ENCODE measurements at places on chromosomes 7 and 10.
A peak's percentile ranks its signal among the peaks of the same experiment; 100 is the strongest.

- DNase-seq = no peak
Observed at GRCh38 chr7:146894927-146895326, 778.3 kb downstream of the CNTNAP2 start.

DNA sequence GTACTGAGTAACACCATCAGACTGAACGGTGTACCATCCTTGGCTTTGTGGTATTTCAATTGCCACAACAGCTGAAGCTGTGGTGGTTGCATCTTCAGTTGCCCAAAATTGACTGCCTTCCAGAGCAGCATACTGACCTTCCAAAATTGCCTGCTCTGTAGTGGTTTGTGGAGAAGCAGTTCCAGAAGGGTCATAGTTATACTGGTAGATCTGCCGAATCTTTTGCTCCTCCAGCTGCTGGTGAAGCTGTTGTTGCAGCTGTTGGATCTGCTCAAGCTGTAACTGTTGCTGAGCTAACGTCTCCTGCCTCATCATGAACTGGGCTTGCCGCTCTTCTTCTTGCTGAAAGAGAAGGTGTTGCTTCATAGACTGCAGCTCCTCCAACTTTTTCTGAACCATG lies 212.2 kb downstream of the PCLO start:
- no peak for DNase-seq

DNA sequence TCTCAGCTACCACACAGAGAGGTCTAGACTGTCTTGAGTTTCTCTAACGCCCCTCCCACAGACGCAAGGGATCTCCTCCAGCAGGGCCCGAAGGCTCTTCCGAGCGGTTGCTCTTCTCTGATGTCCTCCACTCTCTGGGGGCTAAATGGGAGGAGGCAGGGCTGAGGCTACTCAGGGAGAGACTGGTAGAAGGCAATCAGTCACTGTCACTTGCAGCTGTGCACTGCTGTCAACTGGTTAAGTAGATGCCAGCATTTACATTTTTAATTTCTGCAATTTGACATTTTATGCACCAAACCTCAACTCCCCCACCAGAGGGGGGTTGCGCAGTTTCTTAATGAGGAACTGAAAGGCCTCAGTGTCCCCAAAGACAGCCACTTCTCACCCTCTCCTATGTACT lies 442.8 kb downstream of the PLXNA4 start:
- DNase-seq = no peak

GRCh38 chr7:951881-952547 lies 2.5 kb downstream of the ADAP1 start:
- DNase-seq = no peak

DNA sequence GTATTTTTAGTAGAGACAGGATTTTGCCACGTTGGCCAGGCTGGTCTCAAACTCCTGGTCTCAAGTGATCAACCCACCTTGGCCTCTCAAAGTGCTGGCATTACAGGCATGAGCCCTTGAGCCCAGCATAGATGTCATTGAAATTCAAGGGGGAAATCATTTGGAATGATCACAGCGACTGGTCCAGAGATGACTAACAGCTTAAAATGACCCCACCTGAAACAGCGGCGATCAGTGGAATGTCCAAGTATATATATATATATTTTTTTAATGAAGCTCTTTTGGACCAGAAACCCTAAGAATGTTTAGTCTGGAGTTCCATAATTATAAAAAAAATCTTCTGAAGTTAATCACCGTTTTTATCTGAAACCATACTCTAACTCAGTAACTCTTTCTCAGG lies 12.5 kb upstream of the AKR1E2 start:
- no peak for DNase-seq

DNA sequence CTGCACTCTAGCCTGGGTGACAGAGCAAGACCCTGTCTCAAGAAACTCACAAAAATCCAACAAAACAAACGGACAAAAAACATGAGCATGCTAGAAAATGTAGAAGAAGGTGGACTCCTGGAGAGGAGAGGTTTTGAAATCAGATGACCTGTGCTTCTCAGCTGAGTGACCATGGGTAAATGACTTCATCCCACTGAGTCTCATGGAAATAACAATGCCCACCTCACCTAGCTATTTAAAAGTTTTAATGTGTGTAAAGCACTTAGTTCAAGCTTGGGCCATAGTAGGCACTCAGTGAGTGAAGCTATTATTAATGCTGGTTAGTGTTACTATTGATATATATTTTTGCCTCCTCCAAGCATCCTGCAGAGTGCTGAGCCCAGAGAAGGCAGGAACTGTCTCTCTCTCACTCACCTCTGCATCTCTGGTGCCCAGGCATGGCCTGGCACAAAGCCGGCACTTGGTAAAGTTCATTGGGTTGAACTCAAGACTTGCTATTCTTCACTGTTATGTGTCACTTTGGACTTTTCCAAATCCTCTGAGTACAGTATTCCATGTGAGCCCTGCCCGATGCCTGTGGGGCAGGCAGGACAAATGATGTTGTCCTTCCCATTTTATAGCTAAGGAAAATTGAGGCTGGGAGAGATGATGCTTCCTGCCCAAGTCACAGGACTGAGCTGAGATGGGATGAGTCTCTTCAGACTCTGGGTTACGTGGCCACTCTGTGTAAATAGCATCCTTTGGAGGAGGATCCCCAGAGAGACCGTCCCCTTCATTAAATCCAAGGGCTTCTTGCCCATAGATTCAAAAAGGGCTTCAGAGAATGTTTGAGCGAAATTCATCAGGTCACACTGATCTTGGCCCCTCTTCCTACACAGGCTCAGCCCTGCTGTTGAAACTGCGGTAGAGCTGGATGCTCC lies 81.4 kb upstream of the EMX2 start:
- DNase-seq = no peak

DNA sequence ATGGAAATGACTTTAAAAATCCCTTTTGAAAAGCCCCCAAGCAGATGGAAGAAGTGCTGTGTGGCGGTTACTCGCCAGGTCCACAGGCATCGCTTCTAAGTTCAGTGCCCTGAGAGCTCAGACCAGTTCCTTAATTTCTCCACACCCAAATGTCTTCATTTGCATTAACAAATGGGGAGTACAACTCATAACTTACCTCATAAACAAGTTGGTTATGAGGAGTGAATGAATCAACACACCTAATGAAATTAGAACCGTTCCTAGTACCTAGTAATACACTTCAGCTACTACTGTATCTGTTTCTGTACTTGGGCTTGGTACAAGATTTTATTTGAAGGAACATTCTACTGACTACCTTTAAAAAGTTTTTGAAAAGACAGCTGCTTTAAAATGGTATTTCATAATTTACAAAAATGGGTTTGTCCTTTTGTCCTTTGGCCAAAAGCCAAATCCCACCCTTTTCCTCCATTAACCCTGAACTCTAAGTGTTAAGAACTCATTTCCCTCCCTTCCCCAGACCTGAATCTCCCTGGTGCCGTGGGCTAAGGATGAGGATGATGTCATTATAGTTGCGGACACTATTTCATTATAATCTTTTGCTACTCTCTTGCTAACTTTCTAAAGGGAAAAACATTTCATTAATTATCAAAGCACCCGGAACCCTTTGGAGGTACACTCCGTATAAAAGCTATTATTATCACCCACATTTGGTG lies 221.5 kb upstream of the CELF2 start:
- DNase-seq = no peak

DNA sequence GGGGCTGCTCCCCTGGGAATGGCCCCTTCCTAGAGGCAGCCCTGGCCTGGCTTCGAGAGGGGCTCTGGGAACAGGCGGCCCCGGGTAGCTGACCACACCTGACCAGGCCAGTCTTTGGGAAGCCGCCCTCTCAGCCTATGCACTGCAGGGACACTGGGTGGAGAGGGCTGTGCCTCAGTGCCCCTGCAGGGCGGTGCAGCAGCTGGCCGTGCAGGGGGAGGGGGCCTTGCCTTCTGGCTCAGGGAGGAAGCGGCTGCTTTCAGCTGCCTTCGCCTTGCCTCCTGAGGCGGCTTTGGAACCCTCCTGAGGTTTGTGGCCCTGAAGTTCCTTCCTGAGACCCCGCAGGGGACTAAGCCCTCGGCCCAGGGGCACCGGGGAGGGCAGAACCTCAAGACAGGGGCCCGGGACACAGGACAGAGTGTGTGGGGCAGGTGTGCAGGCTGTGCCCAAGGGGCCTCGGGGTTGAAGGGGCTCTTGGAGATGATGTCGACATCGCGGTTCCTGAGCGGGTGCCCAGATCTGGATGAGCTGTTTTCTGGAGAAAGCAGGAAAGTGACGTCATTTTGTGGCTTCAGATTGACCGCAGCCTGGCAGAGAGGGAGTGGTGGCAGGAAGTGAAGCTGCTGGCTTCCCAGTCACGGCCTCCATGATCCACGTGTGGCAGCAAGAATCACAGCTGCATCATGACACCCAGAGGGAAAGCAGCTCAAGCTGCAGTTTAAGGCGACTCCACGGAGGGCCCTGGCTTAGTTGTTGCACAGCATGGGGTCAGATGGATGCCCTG lies 17.7 kb downstream of the ADAM8 start:
- DNase-seq = peak; percentile 47

- DNase-seq = peak; percentile 5
Observed at GRCh38 chr7:24290004-24290641, 6.1 kb downstream of the NPY start.

DNA sequence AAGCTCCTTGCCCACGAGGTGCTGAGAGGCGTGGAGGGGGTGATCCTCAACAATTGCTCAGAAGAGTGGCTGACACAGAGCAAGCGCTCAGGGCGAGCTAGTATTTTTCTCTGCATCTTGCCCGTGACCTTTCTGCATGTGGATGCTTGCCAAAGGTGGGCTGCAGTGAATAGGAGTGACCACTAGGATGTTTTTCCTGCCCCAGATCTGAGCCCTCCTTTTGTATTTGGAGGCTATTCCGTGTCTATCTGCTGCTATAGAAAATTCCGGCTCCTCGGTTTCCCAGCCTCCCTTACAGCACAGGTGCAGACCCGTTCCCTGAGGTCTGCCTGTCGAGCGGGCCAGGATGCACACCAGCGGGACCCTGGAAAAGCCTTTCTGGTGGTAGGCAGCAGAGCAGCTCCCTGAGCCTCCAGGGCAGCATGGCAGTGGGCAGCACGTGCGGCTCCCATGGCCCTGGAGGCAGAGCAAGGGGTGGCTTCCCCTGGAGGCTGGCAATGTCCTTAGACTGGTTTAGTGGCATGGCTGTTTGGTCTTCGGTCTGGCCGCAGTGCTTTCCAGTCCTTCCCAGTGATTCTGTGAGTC lies 145.1 kb upstream of the PCBD1 start:
- DNase-seq = no peak

DNA sequence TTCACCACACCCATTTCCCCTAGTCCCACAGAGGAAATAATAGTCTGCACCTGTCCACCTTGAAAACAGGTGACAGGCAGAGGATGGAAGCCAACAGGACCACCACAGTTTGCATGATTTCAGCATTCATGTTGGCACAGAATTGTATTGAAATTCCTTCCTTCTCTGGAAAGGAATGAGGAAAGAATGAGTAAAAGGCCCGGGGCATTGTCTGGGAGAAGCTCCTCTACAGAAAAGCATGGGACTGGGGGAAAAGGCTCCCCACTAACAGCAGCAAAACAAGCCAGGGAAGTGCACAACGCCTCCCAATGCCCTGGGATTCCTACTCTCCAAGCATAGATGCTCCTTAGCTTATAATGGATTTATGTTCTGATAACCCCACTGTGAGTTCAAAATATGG lies 28.5 kb upstream of the TOMM7 start:
- no peak for DNase-seq

GRCh38 chr10:48305905-48306264 lies 592 bp upstream of the MAPK8 start:
- no peak for DNase-seq

DNA sequence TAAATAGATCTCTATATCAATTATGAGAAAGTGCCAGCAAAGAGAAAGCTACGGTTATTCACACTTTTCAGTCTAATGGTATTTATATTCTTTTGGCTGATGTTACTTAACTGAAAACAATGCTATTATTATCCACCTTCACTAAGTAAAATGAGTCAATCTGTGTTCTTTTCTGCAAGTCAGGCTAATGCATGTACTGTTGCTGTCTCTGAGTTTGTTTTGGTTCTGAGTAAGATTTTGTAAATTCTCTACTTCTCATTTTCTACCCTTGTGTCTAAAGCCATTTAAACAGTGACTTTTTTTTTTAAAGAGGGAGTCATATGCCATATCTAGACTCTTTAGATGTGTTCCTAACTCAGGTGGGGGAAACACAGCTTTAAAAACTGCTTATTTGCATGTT lies 7.5 kb downstream of the VWC2 start:
- no peak for DNase-seq

GRCh38 chr7:154647625-154648024 lies 355.3 kb downstream of the PAXIP1 start:
- no peak for DNase-seq

DNA sequence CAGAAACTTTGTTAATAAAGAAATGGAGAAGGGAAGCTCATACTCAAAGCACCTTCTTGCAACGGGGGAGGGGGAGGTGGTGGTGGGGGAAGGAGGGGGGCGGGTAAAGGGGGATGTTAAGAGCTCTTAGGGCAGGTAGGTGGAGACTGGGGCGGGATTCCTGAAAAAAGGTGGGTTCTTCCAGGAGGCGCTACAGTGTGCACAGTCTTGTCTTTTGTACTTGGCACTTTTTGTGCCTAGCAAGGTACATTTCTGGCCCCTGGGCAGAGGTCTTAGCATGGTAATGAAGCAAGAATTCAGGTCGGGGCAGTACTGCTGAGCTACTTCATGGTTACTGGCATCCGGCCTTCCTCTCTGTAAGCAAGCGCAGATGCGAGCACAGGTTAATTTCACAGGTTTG lies 15.2 kb upstream of the LAMB4 start:
- DNase-seq = no peak

DNA sequence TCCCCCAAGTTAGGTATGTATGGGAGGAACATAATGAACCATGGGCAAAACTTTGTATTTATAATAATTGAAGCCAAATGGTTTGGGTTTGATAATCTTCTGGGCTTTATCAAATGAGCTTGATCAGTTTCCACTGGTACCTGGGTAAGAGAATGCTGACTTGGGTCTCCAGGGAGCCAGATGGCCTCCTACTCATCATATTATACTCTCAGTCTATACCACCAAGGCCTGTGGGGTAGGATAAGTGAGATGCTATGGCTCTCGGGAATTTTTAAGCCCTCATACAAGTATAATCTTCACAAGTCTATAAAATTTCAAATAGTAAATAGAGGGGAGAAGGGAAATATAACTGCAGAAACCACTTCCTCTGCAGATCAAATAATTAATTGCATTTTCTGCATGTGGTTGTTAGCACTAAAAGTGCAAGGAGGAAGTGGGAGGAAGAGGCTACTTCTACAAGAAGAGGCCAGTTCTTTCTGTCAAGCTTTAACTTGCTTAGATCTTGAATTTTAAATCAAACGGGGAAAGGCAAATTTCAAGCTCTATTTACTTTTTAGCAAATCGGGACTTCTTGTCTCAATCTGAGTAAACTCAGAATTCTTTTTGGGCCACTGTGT lies 349.0 kb downstream of the SORCS1 start:
- DNase-seq = no peak

- no peak for DNase-seq
Observed at GRCh38 chr10:74683621-74684364, 142.6 kb upstream of the KAT6B start.

DNA sequence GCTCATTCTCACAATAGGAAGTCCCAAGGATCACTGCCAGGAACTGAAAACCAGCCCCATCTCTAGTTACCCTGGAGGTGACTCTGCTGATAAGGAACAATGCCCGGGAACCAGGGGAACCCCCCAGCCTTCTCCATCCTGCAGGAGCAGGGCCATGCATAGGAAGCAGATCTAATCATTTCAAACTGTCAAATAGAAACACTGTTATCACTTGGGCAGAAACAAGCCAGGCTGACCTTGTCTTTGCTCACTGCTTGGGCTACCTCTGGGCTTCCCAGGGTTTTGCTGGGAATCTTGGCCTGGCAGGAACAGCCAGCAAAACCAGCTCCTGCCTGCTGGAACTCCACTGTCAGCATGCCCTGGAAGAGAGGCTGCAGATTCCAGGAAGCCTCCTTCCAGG lies 114.1 kb downstream of the RNF216 start:
- no peak for DNase-seq

Measured in C1 segment of cervical spinal cord (tissue), 14 donors.